ENCODE measurements at places on chromosomes 6 and 20.

DNA sequence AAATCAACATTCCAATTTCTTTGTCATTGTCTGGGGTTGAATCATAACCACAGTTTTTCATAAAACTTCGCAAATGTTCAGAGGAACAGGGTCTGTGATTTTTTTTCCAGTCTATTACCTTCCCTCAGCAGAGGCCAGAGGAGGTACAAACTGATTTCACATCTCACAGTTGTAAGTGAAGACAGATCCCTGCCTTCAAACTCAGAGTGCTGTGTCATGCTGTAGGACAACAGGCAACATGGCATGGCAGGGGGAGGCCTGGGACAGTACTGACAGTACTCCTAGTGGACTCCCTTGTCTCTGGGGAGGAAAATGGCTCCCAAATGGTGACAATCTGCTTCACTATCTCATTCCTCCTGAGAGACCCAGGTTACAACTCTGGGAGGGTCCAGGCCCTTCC, 308.6 kb downstream of the CDC5L start:
- DNase-seq: no peak

DNA sequence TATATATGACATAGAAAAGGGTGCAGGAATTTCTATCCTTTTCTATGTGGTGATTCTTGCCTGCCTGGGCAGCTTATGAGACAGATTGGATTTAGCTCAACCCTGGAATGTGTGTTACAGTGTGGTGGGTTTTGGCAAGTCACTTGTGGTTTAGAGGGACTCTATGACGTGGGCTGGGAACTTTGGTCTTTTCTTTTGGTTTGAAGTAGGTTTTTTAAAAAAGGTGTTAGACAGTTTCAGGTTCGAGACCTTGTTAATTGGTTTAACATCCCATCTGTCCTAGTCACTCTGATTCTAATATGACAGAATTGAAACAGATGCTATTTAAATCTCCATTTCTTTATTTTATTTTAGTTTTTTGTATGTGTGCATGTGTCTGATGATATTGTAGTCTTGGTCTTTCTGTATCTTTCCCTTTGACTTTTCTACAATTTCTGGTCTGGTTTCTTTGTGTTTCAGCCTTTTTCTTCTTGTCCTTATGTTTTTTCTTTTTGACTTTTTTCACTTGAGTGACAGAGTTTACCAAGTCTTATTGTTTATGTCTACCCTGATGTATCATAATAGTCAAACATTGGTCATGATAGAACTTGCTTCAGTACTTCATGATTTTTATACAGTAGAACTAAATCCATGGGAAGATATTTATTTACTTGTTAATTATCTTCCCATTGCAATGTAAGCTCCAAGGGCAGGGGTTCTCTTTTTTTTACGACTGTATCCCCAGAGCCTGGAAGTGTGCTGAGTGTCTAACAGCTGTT, 174.3 kb downstream of the CDKAL1 start:
- DNase-seq: no peak

DNA sequence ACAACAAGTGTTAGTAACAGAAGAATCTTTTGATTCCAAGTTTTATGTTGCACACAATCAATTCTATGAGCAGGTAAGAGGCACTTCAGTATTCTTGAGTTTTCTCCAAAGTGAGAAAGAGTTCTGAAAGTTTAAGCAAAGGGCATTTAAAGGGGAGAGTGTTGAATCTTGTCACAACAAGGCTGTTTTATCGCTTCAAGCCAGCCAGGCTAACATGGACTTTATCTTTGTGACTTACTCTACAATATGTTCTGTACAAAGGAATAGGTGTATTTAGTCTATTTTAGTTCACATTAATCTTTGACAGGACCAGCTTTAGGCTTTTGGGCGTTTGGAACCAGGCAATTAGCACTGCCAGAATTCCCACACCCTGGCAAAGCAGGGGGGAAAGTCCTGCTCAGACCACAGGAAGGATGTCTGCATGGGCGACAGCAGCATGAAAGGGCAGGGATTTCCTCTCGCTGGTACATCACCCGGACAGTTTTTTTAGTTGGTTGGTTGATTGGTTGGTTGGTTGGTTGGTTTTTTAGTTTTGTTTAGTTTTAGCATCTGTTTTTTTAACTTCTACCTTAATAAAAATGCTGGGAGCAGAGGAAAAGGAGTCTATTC, 395.4 kb upstream of the SOX4 start:
- no peak for DNase-seq

GRCh38 chr20:38604873-38605303, 3.3 kb downstream of the ARHGAP40 start:
- DNase-seq: no peak

DNA sequence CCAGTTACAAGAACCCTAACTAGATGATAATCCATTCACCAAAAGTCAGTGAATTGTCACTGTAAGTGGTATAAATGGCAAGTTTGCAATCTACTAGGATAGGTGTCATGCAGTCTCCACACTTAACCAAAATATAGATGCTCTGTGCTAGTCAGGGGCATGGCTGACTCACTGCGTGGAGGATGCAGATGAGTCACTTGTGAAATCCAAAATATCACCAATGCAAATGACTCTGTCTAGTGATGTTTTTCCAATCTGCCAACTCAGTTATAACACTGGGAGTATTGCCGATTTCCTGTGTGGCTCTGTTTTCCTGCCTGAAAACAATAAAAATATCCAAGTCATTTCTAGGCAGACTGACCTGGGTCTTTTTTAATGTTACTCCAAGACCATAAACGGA, 47.8 kb upstream of the NRSN1 start:
- no peak for DNase-seq

- no peak for DNase-seq
Measured at GRCh38 chr6:13234130-13234529, 94.2 kb downstream of the TBC1D7 start.

GRCh38 chr6:53707108-53707897, 41.7 kb upstream of the KLHL31 start:
- no peak for DNase-seq

- no peak for DNase-seq
Measured at GRCh38 chr6:53216301-53216700, 67.7 kb upstream of the GCM1 start.

DNA sequence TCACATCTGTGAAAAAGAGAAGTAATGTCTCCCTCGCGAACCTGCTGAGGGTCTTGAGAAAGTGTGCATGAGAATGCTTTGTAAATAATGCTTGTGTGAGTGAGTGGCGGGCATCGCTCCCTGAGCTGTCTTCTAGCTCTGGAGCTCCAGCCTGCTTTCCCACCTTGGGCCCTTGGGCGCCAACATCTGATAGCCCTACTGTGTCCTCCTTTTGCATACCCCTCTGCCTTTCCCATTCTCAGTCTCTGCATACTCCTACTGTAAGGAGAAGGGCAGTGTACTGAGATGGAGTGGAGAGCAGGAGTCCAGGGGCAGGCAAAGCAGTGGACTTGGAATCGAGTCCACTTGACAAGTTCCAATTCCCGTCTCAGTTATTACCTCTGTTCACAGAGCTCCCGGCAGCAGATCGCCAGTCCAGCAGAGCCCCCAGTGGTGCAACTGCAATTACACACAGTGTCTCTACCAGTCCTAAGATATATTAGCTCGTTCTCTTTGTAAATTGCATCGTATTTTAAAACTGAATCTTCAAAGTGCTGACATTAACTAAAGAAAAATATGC, 847 bp upstream of the NCR2 start:
- DNase-seq: no peak

GRCh38 chr6:78192057-78192456, 539.2 kb downstream of the MEI4 start:
- no peak for DNase-seq

DNA sequence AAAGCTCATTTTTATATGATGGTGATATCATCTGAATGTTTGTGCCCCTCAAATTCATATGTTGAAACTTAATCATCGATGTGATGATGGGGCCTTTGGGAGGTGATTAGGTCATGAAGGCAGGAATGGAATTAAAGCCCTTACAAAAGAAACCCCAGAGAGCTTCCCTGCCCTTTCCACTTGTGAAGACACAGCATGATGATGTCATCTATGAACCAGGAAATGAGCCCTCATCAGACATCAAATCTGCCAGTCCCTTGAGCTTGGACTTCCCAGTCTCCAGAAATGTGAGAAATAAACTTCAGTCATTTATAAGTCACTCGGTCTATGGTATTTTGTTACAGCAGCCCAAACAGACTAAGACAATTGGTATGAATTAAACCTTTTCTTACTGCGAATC, 153.1 kb downstream of the MYB start:
- no peak for DNase-seq

DNA sequence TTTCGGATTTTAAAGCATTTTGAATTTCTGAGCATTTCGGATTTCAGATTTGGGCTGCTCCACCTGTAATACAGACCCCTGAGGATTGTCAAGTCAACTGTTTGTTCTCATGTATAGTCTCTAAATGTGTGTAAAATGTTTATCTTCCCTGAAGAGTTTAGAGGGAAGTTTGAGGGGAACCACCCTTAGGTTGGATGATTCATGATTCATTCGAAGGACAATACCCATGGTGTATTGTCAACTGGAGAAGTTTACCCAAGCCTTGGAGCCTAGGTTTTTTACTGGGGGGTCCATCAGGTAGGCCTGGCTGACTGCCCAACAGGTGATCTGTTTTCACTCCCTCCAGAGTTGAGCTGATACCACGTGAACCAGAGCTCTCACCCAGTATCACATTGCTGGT, 18.9 kb downstream of the GSTA4 start:
- no peak for DNase-seq

DNA sequence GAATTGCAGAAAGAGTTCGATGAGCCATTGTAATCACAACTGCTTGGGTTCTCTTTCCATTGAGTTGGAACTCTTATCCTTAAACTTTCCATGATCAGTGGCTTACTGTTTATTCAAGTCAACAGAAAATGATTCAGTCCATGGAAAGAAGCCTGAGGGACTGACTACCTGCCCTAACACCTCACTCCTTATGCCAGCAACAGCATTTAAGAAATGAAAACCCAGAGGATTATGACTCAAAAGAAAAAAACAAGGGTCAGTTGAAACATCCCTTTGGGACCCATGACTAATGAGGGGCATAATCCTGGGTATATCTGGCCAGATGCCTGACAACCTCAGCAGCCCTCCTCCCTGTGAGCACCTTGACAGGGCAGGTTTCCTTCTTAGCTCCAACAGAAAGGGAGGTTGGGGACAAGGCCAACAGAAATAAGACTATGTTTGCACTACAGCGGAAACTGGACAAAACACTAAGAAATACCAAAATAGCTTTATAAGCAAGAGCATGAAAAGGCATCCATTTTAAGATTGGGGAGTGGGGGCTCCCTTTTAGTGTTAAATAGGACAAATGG, 106.7 kb downstream of the MAP3K5 start:
- DNase-seq: no peak

GRCh38 chr20:35710039-35710438, 10.8 kb downstream of the ROMO1 start:
- DNase-seq: no peak

DNA sequence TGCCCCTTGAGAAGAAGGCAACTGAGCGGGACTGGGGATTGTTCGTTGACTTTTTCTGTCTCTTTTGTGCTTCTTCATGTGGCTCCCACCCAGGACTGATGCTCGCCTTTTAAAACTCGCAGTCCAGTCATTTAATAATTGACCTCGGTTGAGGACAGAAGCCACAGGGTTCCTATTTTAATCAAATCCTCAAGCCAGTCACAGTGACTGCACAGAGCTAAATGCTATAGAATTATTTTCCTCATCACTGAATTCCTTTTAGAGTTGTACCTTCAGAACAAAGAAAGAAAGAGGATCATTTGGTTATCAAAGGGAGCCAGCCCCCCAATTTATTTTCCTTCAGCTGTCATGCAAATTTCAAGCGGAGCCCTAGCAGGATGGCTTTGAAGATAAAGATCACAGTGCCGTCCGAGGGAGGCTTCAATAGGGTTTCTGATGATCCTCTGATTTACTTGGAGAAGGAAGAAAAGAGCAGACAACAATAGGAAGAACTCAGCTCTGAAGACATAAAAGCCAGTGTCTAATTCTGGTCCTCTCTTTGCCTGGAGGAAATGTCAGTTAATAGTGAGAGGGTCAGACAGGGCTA, 186.6 kb downstream of the DOK5 start:
- no peak for DNase-seq

DNA sequence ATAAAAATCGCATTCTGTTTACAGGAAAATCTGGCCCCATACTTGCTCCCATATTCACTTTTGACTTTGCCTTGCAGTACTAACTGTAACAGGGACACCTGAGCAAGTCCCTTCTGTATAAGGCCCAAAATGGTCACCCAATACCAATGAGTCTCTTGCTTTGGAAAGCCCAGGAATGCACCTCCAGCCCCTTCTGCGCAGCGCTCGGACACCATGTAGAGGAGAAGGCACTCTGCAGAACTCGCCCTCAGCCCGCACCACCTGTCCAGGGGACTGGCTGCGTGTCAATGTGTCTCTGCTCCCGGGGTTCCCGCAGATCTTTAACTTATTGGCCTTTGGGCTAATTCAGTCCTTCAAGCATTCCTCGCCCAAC, 746 bp upstream of the PRND start:
- no peak for DNase-seq

GRCh38 chr6:146878168-146878951, 279.6 kb downstream of the ADGB start:
- DNase-seq: no peak

DNA sequence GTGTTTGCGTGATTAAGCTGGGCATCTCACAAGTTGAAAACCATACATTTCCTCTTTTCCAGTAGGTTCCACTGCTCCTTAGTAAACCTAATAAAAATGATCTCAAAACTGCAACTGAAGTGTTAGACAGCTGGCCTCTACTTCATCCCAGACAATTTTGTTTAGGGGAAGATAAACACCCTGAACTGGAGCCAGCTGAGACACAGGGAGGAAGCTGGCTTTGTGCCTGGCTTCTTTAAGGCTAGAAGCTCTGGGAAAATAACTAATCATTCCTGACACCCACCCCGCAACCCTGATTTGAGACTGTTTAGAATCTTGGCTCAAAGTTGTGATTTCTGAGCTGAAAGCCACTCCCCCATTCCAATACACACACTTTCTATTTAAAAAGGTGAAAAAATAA, 11.6 kb downstream of the PTPRT start:
- DNase-seq: no peak

GRCh38 chr6:123802351-123802696, 1.3 kb upstream of the NKAIN2 start:
- DNase-seq: no peak

DNA sequence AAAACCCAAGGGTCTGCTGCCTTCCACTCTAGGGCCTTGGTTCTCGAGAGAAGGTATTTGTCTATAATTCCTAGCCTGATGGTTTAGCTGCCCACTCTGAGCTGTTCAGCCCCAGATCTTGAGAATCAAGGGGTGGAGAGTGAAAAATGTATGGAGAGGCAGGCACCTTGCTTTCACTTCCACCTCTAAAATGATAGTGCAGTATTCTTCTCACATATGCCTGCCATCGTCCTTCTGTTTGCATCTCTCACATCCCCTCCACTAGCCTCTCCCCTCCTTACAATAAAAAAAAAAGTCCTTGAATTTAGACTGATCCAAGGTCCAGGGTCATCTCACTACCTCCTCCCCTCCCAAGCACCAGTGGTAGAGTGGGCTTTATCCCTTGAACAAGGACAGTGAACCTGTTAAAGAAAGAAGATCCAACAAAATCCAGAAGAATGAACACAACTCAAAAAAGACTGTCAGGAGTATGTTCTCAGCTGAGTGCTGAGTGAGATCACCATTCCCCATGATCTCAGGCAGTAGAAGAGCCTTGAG, 104.2 kb downstream of the HIVEP1 start:
- no peak for DNase-seq

GRCh38 chr6:37653933-37654565, 43.6 kb downstream of the MDGA1 start:
- DNase-seq: no peak

Measured in NCI-H510A (cell line).